ENCODE measurements at places on chromosomes 3 and 15.

GRCh38 chr3:123122525-123123315 is 55.9 kb downstream of the PDIA5 start:
- no peak for DNase-seq

GRCh38 chr15:73802431-73803041 is 49.4 kb upstream of the INSYN1 start:
- peak; percentile 63 for DNase-seq

GRCh38 chr3:49658711-49659110 is 15.4 kb upstream of the APEH start:
- no peak for DNase-seq

DNA sequence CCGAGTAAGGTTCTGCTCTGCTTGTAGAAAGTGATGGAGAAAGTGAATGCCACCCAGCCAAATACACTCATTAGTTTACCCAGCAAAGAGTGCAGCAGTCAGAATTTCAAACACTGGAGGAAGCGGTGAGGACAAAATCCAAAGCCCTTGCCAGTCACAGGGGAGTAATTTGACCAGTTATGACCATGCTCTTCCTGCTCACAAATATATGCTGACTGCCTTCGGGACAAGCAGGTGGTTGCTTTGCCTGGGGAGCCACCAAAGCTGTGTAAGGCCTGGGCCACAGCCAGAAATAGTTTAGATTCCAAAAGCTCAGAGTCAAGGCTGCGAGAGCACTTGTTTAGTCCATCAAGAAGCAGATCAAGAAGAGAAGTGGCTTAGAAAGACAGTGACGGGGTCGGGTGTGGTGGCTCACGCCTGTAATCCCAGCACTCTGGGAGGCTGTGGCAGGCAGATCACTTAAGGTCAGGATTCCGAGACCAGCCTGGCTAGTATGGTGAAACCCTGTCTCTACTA is 51.0 kb upstream of the ATP13A3 start:
- no peak for DNase-seq

GRCh38 chr15:99102332-99103235 is 2.3 kb upstream of the SYNM start:
- no peak for DNase-seq

DNA sequence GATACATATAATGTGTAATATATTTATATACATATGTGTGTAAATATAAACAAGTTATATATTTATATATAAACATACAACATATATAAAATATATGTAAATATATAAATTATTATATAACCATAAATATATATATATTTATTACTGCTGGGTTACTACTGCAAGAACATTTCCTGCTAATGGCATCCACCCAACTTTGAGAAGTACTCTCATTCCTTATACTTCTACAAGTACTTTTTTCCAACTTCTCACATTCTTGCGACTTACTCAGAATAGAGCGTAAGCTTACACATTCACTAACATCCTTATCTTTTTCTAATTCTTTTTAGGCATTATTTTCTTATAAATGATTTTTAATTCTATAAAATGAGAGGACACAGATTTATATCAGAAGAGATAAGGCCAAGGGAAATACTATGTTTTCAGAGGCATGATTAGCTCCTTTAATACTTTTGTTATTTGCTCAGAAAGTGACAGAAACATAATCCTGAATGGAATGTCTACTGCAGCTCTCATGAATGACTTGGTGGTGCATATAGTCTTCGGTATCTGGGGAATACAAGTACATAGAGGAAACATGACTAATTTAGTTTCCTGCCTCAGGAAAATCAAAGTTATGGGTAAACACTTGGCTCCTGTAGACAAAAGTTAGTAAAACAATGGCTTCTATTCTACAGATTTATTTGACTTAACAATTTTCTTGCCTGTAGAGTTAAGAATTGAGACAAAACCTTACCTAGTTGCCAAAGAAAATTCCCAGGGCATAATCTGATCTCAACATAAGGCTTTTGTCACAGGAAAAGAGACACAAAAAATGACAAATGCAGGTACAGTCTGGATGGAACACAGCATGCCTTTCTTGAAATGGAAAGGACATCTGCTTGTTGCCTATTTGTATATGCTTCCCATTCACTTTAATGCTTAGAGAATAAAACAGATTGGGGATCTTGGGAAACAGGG is 453.9 kb downstream of the SQOR start:
- DNase-seq = peak; percentile 14

DNA sequence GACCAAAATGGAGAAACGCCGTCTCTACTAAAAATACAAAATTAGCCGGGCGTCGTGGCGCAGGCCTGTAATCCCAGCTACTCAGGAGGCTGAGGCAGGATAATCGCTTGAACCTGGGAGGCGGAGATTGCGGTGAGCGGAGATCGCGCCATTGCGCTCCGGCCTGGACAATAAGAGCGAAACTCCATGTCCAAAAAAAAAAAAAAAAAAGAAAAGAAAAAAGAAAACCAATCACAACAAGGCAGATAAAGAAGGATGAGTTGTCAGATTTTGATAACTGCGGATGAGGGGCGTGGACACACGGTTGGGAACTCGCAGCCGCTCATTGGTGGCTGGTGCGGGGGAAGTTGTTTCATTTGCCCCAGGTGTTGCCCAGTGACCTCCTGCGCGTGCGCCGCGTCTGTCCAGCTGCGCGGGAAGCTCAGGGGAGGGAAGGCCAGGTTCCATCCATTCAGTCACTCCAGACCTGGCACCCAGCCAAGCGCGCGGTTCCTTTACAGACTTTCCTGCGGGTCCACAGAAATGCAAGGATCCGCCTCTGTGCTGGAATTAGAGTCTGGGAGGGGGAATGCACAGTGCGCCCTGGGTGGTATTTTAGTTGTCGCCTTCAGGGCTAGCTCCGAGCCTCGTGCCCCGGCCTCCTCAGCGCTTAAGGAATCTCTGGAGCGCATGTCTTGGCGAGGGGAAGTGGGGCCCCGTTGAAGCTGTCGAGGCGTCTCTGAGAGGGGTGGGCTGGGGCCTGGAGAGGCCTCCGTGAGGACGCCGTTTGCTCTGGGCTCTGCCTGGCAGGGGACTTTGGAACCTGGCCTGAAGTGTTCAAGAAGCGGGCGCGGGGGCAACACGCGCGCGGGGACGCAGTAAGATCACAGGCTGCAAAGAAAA is 708 bp upstream of the GCHFR start:
- DNase-seq = no peak

DNA sequence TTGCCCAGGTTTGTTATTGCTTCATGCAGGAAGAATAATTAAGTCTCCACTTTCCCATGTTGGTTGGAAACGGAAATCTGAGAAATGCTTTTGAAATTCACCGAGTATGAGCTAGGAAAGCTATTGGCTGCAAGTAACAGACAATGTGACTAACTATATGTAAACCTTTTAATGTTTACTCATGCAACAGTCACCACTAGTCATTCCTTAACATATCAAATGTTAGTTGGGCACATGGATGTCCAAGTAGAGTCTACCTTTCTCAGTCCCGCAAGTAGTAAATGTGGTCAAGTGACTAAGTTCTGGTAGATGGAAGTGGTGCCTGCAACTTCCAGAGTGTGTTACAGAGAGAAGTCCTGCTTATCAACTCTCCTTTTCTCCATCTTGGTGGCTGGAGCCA is 52.5 kb downstream of the KLF15 start:
- no peak for DNase-seq

- DNase-seq = peak; percentile 72
Observed at GRCh38 chr3:10764259-10765051, 51.6 kb upstream of the SLC6A11 start.

- peak; percentile 42 for DNase-seq
Observed at GRCh38 chr3:10942690-10943205, 49.8 kb upstream of the SLC6A1 start.

DNA sequence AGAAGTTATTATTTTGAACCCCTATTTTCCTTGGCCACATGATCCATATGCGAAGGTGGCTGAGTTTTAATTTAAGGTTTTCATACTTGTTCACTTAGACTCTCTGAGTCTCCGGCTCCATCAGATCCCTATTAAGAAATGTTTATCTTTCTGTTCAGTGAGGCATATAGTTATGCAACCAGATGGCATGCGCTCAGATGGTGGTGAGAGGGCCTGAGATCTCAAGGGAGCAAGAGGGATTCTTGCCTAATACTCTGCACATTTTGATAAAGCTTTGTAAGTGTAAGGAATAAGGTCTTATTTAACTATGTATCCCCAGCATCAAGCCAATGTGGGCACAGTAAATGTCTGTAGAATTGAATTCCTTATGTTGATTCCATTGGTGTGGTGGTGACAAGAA is 78.9 kb upstream of the DPH6 start:
- no peak for DNase-seq

- DNase-seq = no peak
Observed at GRCh38 chr3:192091831-192092230, 630.9 kb downstream of the PYDC2 start.

- DNase-seq = no peak
Observed at GRCh38 chr3:56878074-56878473, 76.3 kb upstream of the ARHGEF3 start.

DNA sequence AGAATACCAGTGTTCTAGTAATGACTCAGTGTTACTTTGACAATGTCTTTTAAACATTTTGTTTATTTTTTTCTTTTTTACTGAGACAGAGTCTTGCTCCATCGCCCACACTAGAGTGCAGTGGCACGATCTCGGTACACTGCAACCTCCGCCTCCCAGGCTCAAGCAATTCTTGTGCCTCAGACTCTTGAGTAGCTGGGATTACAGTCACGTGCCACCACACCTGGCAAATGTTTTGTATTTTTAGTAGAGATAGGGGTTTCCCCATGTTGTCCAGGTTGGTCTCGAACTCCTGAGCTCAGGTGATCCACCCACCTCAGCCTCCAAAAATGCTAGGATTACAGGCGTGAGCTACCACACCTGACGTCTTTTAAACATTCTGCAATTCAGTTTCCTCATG is 15.7 kb downstream of the AQR start:
- no peak for DNase-seq
